ENCODE measurements at places on chromosomes 16 and 17.

DNA sequence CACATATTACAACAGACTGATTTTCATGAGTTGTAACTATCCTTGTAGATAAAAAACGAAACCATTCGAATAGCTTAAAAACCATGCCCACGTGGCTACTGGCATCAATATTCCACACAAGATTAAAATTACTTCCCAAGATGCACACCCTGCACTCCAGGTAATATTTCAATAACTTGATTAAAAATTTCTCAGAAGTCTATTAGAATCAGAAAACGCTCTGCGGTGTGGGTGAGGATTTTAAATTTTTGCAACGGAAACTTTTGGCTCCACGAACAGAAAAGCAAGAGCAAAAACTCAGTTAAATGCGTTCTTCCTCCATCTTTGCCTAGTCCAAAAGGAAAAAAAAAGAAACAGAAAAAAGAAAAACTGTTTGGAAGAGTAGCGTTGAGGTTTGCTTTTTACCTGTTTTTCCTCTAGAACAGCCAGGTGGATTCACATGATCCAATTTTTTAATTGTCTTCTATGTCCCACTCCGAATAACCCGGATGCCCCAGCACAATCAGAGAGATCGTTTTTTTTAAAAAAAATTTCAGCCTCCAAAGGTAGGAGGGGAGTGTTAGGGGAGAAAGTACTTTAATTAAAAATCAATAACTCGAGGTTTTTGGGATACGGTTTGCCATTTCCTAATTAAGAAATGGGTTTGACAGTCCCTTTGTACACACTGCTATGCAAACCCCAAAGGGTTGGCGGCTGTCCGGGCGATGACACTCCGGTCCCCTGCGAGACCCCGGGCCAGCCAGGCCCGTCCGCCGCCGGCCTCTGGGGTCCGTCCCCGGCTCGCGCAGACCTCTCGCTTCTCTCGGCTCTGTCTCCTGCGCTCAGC, 708 bp upstream of the NFAT5 start:
- DNase-seq = no peak

DNA sequence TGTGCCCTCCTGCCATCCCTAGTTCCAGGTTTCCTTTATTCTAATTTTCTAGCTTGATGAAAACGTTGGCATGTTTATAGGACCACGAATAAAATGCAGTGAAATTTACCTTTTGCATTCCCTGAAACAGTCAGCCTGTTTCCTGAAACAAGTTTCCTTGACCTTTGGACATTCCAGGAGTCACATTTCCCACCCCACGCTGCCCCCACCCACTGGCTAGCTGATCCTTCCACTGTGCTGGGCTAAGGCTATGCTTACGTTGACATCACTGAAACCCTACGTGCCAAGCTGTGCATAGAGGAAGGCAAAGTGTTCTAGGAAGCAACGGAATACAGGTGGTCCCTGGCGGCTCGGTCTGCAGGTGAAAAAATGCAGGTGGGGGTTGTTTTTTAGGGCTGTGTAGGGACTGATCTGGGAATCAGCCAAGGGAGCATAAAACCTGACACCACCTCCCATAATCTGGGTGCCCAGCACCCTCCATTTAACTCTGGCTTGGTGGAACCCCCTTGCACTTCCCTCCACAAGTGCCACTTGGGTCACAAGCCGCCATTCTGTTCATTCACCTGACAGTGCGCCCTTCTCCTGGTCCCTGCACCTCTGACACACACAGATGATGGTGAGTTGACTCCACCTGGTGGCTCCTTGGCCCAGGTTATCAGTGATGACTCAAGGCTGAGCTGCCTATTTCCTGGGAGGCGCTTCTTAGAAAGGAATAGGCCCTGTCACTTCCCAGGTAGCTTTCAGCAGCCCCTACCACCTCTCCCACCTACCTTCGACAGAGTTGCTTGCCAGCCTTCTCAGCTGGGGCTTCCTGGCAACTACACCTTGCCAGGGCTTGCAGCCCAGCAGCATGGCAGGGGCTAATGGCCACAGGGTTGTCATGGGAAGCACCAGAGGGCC, 83.7 kb downstream of the N4BP1 start:
- peak; percentile 32 for DNase-seq

DNA sequence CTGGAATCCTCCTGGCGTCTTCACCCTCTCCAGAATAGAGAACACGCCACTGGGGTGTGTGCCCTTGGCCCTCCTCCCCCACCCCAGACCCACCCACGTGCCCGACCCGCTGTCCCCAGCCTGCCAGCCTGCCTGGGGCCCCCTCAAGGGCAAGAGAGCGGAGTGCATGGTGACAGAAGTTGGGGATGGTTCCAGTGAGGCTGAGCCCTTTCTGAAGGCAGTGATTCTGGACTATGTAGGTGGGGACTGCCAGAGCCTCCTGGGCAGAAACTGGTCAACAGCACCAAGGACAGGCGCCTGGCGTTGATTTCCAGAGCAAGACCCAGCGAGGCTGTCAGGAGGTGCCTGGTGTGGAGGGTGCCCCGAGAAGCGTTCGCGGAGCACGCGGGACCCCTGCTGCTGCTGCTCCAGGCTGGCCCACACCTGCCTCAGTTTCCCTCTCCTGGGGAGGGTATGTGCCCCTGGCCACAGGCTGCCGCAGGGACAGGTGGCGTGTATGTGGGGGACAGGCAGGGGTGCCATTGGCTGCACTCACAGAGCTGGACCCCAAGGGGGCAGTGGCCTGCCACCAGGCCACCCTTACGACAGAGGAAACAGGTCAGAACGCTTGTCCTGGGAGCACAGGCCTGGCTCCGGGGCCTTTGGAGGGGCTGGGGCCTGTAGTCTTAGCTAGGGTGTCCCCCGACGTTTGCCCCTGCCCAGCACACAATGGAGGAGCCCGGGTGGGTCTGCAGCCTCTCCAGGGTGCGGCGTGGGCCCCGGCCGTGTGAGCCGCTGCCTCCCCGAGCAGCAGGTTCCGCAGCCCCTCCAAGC, 1.2 kb downstream of the SSTR5 start:
- no peak for DNase-seq

DNA sequence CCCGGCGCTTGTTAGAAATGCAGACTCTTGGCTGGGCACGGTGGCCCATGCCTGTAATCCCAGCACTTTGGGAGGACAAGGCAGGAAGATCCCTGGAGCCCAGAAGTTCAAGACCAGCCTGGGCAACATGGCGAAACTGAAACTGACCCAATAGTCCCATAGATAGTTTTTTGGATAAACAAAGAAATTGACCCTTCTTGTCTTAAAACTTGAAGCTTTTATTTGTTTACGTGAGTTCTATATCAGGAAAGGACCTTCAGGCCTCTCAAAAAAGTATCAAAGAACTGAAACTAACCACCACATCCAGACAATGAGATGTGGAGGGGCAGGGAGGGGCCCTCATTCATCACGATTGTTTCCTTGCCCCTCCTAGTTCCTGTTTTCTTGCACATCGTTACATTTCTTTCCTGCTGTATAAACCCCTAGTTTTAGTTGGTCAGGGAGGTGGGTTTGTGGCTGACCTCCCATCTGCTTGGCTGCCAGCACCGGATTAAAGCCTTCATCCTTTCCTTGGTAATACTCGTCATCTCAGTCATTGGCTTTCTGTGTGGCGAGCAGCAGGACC, 29.9 kb upstream of the PRM1 start:
- DNase-seq = no peak

DNA sequence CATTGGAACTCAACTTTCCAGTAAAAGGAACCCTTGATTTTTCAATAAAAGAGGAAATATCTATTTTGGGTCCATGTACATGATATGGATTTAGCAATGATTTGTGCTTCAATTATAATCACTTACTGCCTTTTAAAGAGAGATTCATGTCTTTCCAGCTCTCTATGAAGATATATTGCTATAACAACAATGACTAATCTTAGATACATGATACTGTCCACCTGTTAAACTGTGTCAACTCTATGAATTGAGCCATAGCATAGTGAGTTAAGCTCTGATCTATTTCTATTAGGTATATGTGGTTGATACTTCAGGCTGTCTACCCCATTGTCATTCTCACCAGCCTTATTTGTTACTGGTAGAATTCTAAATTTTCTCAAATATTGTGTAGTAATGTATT, 15.0 kb upstream of the MPHOSPH6 start:
- DNase-seq = no peak

- DNase-seq = no peak
Observed at GRCh38 chr16:75774197-75774596, 47.9 kb upstream of the CPHXL start.

GRCh38 chr17:39634384-39634871, 2.5 kb upstream of the STARD3 start:
- no peak for DNase-seq

GRCh38 chr17:34389126-34389750, 26.2 kb upstream of the CCL1 start:
- DNase-seq = no peak

- DNase-seq = no peak
Observed at GRCh38 chr17:75041656-75042280, 5.0 kb downstream of the ATP5PD start.

DNA sequence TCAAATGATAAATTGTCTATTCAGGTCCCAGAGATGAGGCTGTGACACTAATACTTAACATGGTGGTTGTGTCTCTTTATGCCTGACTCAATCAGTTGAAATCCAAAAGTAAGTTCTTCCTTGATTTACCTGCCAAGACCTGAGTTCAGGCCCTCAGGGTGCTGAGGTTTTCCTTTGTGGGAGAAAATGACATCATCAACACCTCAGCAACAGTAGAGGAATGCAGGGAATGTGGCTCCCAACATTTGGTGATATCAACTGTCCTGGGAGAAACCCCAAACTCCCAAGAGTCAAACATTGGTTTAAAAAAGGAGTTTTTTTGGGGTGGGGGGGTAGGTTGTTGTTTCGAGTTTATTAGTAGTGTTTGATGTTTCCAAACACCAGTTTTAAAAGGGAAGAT, 14.7 kb downstream of the RNF43 start:
- DNase-seq = no peak

GRCh38 chr17:76887802-76888201, 19.6 kb downstream of the MGAT5B start:
- DNase-seq = no peak

GRCh38 chr17:20930081-20930760, 112.6 kb downstream of the USP22 start:
- no peak for DNase-seq

- peak; percentile 72 for DNase-seq
Observed at GRCh38 chr17:45235416-45236281, 14.0 kb downstream of the FMNL1 start.

GRCh38 chr17:4852567-4853207, 19.5 kb downstream of the MINK1 start:
- no peak for DNase-seq

- DNase-seq = no peak
Observed at GRCh38 chr16:29989111-29989858, 6.1 kb downstream of the HIRIP3 start.

DNA sequence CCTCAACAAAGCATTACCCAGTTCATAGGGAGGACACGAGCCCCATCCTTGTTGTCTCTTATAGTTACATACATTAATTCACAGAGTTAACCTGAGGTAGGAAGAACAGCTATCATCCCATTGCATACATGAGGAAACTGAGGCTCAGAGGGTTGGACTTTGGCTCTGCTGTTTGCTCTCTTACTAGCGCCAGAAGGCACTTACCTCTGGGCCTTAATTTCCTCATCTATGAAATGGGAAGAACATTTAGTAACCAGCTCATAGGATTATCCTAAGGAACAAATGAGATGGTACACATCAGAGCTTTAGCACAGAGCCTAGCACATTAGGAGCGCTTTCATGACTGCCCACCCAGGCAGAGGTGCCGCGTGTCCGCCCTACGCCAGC, 27.6 kb downstream of the NEUROD2 start:
- DNase-seq = no peak

DNA sequence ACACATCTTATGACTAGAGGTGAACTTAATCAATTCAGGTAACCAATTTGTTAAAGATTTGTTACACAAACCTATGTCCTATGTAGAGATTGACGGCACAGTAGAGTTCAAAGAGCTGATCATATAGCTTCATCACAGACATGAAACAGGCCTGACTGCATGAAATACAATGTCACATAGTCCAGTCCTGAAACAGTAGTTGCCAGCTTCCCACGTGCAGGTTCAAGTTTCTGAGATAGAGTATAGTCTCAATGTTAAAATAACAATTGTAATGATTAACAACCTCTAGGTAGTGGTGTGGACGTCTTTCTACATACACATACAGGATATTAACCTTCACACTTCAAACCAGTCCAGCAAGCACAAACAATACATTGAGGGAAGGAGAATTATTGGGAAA, 640.7 kb upstream of the SOX9 start:
- no peak for DNase-seq

DNA sequence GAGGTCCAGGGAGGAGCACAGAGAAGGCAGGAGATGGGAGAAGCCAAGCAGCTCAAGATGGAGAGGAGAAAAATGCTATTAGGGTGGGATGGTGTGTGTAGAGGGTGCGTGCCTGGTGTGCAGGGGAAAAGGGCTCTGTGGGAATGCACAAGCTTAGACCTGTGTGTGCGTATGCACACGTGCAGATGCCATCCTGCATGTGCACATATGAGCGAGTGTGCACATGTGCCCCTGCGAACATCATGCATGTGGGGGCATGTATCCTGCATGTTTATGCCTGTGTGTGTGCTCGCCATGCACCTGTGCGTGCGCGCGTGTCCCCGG, 438 bp upstream of the KCNJ12 start:
- no peak for DNase-seq

GRCh38 chr17:15965528-15965927, 20.6 kb downstream of the ADORA2B start:
- DNase-seq = no peak

GRCh38 chr17:81719410-81720266, 7.6 kb downstream of the SLC25A10 start:
- no peak for DNase-seq

GRCh38 chr16:85601730-85602401, 11.3 kb upstream of the GSE1 start:
- no peak for DNase-seq

DNA sequence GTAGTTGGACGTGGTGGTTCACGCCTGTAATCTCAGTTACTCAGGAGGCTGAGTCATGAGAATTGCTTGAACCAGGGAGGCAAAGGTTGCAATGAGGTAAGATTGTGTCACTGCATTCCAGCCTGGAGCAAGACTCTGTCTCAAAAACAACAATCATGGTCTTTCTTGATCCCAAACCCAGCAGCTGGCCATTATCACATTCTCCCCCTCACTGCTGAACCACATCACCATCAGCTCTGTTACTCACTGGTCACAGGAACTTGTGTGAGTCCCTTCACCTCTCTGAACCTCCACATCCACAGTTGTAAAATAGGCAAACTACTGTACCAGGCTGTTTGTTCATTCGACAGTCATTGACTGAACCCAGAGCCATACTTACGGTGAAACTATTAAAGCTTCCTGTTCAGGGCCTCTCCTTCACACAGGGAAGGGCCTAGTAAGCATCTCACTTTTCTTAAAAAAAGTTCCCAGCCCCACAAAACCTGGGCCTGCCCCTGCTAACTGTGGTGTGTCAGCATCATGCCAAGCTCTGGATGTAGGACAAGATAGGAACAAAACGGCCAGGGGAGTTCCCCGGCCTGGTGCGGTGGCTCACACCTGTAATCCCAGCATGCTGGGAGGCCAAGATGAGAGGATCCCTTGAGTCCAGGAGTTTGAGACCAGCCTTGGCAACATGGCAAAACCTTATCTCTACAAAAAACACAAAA, 104.7 kb downstream of the COPRS start:
- no peak for DNase-seq

GRCh38 chr17:28466001-28466400, 7.4 kb upstream of the SLC13A2 start:
- no peak for DNase-seq

GRCh38 chr17:82668631-82669099, 20.4 kb upstream of the WDR45B start:
- DNase-seq = peak; percentile 62

GRCh38 chr16:13945744-13946485, 26.0 kb downstream of the ERCC4 start:
- no peak for DNase-seq

Measured in stimulated activated CD4-positive, alpha-beta T cell treated with anti-CD3 and anti-CD28 coated beads, Interleukin-1b, Interleukin-23, amount 100 ng/mL, for 48 hours (primary cell).